ENCODE measurements at places on chromosomes 11 and 22. TPM values are rescaled to one million over a fixed set of nuclear protein-coding genes. Genes with fewer than 3 reads are reported as not detected.

Gene PDE3B
- total RNA-seq, result 20.4 TPM

Gene CHADL
- total RNA-seq, result 1.6 TPM

Gene SSH3
- 2.0 TPM for total RNA-seq

- no peak for DNase-seq
Measured at GRCh38 chr11:76217653-76218160, 11.4 kb upstream of the WNT11 start.

GRCh38 chr22:23107487-23108248 lies 34.1 kb downstream of the RSPH14 start:
- no peak for DNase-seq

DNA sequence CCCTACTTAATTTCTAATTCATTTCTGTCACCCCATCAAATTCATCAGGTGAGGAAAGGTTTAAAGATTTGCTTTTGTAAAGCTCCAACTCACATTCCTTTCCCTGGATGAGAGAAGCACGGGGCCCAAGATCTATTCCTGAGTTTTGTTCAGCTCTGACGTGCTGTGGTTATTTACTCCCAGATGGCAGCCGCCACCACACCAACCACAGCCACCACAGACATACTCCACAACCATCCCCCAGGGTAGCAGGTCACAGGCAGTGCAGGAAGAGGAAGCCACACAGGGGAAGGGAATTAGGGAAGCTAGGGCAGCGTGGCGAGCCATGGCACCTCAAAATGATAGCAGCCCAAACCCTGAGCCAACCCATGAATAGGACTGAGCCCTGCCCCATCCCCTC lies 63.5 kb upstream of the CSNK2A3 start:
- no peak for DNase-seq

DNA sequence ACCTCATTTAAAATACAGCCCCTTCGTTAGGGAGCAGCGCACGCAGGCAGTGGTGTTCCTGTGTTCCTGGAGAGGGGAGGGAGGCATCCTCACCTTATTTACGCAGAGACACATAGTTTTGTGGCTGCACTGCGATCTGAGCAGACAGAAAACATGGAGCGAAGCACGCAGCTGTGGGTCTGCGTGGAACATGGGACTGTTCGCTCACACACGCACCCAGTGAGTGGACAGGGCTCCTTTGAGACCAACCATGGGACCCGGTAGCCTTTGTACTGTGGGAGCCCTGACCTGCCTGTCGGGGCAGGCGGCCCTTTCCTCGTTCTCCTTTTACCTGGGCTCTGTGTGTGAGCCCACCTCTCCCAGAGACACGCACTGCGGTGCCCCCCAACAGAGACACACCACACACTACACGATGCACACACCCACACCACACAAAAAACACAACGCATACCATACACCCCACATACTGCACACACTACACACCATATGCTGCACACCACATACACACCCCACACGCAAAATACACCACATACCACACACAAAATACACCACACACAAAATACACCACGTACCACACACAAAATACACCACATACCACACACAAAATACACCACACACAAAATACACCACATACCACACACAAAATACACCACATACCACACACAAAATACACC lies 1245.7 kb downstream of the BRD1 start:
- no peak for DNase-seq

DNA sequence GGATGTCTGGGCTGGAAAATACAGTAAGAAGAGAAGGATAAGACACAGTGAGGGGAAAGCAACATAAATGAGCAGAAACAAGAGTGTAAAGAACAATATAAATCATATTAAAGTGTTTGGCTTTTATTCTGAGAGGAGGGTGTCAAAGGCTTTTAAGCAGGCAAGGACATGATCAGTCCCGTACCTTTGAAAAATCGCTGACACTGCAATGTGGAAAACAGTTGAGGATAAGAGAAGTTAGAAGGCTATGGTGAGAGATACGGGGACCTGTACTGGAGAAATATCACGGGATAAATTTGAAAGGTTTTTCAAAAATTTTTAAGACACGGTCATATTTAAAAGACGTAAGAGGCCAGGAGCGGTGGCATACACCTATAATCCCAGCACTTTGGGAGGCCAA lies 30.3 kb downstream of the CDON start:
- no peak for DNase-seq

DNA sequence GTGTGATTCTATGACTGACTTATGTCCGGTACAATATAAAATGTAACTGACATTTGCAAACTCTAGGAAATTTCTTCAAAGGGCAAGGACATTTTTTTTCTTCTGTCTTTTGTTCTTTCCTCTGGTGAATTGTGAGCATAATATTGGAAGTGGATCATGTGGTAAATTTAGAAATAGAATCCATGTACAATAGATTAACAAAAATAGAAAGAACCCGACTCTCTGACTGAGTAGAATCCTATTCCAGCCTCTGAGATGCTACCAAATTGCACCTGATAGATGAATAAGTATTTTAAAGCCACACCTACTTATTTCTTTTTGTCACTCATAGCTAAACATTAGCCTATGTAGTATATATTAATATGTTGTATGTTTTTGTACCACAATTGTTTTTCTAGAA lies 860.3 kb downstream of the LUZP2 start:
- no peak for DNase-seq

DNA sequence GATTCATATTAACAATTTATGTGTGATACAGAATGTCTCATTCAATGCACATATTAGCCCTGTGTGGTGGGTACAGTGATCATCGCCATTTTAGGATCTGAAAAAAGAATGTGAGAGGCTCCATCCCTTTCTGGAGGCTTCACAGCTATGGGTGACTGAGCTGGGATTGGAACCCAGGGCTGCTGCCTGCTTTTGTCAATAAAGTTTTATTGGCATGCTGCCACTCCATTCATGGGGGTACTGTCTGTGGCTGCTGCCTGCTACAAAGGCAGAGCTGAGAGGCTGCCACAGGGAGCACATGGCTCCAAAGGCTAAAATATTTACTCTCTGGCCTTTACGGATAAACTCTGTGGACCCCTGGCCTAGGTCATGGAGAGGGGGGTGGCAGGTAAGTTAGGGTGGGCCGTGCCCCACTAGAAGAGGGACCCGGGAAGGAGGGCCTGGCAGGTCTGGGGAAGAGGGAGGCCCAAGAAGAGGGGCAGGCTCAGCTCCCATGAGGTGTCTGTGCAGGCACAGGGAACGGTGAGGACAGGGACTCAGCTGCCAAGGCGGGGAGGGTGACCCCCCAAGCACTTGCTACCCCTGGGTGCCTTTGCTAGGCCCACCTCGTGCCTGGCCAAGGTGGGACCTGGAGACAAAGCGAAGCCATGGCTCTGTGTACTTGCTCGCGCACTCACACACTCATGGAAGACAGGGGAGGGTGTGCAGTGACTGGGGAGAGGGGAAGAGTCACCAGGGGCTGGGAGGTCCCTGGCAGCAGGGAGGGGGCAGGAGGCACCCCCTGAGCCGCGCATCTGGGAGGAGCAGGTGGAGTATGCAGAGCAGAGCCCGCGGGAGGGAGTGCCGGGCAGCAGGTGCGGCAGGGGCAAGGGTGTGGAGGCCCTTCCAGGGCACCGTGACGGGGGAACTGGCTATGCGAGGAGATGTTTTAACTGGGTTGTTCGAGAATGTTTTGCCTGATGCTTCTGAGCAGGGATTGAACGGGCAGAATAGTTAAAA lies 335.3 kb downstream of the CTTN start:
- no peak for DNase-seq

- no peak for DNase-seq
Measured at GRCh38 chr22:23673826-23674690, 16.8 kb upstream of the RGL4 start.

GRCh38 chr11:23318670-23319069 lies 458.4 kb upstream of the CCDC179 start:
- no peak for DNase-seq

GRCh38 chr11:38990139-38990538 lies 2392.1 kb upstream of the RAG2 start:
- DNase-seq, result no peak

DNA sequence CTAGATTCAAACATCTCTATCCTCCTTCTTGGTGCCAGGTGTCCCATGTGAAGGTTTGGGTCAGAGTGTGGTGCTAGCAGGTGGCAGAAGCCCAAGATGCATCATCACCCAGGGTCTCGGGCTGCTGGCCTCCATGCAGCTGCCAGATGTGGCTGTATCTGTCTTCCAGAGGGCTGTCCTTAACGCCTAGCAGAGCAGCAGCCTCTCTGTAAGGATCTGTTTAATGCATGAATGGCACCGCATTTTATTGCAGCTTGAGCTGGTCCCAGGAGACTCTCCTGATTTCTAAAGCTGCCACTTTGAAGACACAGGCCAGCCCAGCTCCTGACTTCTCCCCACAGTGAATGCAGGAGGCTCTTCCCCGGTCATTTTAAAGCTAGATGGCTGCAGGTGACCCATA lies 26.3 kb downstream of the SLC1A2 start:
- no peak for DNase-seq

GRCh38 chr11:122772945-122773344 lies 65.4 kb upstream of the CRTAM start:
- no peak for DNase-seq

- no peak for DNase-seq
Measured at GRCh38 chr11:14764579-14765527, 121.2 kb downstream of the PDE3B start.

Measured in frontal cortex (tissue), 4 donors.